Thymus (tissue), 14 donors: ENCODE measurements at places on chromosomes 2 and 18. TPM values are rescaled to one million over a fixed set of nuclear protein-coding genes. Genes with fewer than 3 reads are reported as not detected.

YES1 gene
- 19.0 TPM for total RNA-seq

- DNase-seq = peak; percentile 59
Observed at GRCh38 chr2:3780477-3781402, 77.4 kb downstream of the DCDC2C start.

SERPINB4 gene
- 2.5 TPM for total RNA-seq

DNA sequence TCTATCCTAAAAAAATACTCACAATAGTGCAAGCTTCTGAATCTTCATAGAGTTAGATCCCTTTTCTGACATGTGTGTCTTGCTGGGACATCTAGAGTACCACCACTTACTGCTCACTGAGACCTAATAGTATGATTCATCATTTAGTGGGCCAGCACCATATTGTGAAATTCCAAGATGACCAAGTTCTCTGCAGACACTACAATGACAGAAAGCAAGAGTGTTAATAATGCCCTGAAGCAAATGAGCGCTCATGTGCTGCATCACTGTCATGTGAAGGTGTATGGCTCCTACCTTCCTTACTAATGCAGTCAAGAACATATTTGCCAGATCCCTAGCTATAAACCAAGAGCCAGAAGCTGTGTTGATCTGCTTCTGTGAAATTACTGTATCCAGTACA is 606.2 kb upstream of the NXPH2 start:
- DNase-seq = no peak

POLR1A gene
- total RNA-seq = 8.9 TPM

DNA sequence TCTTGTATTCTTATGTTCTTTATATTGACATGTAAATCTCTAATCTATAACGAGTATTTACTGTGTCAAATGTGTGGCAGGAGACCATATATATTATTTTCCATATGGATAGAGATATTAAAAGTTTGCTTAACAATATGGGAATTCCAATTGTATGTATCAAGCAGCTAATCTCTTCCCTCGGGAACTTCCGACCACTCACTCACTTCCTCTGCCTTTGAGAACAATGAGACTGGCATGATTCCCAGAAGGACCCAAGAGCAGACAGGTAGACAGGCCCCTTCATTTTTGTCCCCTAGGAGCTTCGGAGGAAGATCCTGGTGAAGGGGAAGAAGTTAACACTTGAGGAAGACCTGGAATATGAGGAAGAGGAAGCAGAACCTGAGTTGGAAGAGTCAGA is 24.1 kb downstream of the PLCD4 start:
- no peak for DNase-seq

LIMS3 gene
- 0.94 TPM for total RNA-seq

DNA sequence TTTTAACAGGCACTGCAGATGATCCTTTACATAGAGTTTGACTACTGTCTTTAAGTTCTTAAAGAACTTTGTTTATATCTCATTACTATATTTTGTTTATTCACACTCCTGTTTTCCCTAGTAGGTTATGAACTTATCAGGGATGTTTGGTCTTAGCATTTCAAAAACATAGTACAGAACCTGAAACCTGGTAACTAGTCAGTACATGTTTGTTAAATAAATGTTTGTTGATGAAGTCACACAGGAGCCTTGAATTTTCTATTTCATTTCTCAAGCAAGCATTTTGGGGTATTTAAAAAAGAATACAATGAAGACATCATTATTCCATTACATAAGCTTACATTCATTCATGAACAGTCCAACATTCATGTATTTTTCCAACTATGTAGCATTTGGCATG is 280.3 kb upstream of the ZSWIM2 start:
- DNase-seq = no peak

GRCh38 chr2:6605836-6606505 is 259.7 kb downstream of the CMPK2 start:
- no peak for DNase-seq

GREB1 gene
- 0.24 TPM for total RNA-seq

SLC5A7 gene
- 0.05 TPM for total RNA-seq

NOP58 gene
- 94.9 TPM for total RNA-seq

GRCh38 chr2:104845946-104846785 is 7.7 kb upstream of the POU3F3 start:
- DNase-seq = no peak

- no peak for DNase-seq
Observed at GRCh38 chr2:53424902-53425301, 342.7 kb upstream of the CHAC2 start.

GRCh38 chr2:3483227-3483985 is 35.9 kb downstream of the ADI1 start:
- no peak for DNase-seq

DNA sequence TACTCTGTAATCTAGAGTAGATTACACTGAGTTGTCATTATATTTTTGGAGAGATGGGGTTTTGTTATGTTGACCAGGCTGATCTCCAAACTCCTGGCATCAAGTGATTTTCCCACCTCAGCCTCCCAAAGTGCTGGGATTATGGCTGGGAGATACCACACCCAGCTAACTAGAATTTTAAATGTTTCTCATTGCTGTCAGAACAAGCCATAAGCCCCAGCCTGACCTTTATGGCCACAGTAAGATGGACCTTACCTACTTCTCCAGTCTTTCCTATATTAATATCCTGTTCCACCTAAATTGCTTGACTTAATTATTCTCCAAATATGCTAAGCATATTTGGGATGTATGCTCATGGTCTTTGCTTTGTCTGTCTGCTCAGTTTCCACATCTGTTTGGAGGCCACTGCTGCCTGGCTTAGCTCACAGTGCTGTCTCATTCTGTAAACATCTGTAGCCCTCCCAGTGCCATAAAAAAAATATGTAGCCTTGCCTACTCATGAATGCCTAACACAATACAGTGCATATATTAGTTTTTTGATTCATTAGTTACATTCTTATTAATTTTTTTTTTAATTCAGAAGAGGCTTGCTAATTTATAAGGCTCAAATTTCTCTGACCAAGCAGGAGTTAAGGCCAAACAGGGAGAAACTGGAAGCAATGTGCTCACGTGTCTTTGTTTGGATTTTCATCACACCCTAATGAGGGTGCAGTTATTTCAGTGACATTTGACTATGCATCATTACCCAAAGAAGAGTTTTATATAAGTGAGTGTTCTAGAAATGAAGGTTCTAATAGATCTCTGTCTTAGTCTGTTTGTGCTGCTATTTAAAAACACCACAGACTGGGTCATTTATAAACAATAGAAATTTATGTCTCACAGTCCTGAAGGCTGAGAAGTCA is 45.3 kb upstream of the PSME4 start:
- no peak for DNase-seq

GRCh38 chr2:102593516-102593915 is 25.8 kb upstream of the SLC9A2 start:
- DNase-seq = no peak

GRCh38 chr2:33213244-33213643 is 263.2 kb upstream of the RASGRP3 start:
- DNase-seq = no peak

CEP192 gene
- 43.5 TPM for total RNA-seq

- peak; percentile 70 for DNase-seq
Observed at GRCh38 chr2:161995553-161996016, 78.4 kb downstream of the DPP4 start.

GRCh38 chr2:201201371-201201770 is 18.4 kb downstream of the CASP10 start:
- DNase-seq = no peak

DNA sequence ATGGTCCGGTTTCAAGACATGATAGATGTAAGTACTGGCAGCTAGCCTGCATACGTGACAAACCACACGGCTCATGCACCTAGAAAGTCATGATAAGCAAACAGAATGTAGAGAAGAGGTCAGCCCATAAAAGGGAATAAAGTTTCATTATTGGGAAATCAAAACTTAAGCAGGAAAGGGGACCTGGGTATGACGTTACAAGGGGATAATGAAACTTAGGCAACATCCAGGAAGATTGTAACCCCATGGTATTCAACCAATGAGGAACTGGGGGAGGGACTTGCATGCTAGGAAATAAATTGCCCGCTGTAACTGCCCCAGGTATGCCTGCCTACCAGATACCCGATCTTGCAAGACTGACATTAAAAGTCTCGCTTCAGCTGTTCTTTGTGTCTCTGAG is 1679.0 kb downstream of the SUCLG1 start:
- DNase-seq = no peak

VWC2L gene
- not detected for total RNA-seq

GRCh38 chr2:142165790-142166189 is 35.0 kb upstream of the LRP1B start:
- DNase-seq = no peak

- no peak for DNase-seq
Observed at GRCh38 chr2:119233326-119234020, 9.8 kb downstream of the STEAP3 start.

GRCh38 chr2:85257359-85257969 is 70.3 kb downstream of the TGOLN2 start:
- no peak for DNase-seq

DNA sequence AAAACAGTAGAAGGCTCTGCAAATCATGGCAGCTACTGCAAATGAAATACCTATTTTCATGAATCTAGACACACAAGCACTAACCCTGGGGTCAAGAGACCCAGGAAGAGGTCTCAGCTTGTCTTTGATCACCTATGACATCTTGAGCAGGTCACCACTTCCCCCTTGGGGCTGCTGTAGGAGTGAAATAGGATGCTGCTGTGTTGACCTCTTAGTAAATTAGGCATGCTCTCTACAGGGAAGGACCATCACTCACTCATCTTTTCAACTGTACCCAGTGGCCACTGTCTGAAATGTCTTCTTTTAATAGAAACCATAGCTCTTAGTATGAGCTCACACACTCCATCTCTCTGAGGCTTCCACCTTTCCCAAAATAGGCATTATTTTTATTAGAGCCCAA is 83.8 kb downstream of the NCK2 start:
- DNase-seq = no peak

GRCh38 chr2:95313296-95314131 is 16.4 kb downstream of the KCNIP3 start:
- no peak for DNase-seq

UGGT1 gene
- 35.0 TPM for total RNA-seq

DNA sequence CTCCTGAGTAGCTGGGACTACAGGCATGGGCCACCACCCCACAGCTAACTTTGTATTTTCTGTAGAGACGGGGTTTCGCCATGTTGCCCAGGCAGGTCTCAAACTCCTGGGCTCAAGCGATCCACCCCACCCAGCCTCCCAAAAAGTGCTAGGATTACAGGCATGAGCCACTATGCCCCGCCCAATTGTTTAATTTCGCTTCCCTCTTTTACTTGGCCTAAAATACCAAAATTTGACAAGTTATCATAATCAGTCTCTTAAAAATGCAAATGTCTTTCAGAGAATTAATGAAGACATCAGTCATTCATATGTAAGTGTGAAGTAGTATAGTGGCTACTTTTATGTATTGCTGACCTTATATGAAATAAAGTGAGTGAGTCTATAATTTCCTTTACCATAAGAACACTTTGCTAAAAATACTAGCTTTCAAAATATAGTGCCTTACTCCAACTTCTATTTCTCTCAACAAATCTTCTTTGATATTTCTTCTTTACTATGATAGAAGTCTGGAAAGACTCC is 9.8 kb downstream of the FBXO11 start:
- DNase-seq = no peak

B4GALT6 gene
- total RNA-seq = 9.5 TPM

- no peak for DNase-seq
Observed at GRCh38 chr2:208501206-208501605, 94.6 kb downstream of the PTH2R start.

DNA sequence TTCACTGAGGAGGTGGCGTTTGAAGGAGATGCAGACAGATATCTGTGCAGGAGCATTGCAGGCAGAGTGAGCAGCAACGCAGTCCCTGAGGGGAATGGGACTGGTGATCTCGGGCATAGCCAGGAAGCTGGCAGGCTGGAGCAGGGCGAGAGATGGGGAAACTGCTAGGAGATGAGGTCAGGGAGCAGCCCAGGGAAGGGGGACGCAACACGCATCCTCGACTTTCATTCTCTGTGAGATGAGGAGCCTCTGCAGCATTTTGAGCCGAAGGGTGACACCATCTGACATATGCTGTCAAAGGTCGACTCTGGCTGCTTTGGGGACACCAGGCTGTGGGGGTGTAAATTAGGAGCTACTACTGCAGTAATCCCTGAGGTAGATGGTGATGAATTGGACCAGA is 4.3 kb upstream of the CHRNA1 start:
- DNase-seq = no peak

DSG1 gene
- total RNA-seq = 0.61 TPM

DNA sequence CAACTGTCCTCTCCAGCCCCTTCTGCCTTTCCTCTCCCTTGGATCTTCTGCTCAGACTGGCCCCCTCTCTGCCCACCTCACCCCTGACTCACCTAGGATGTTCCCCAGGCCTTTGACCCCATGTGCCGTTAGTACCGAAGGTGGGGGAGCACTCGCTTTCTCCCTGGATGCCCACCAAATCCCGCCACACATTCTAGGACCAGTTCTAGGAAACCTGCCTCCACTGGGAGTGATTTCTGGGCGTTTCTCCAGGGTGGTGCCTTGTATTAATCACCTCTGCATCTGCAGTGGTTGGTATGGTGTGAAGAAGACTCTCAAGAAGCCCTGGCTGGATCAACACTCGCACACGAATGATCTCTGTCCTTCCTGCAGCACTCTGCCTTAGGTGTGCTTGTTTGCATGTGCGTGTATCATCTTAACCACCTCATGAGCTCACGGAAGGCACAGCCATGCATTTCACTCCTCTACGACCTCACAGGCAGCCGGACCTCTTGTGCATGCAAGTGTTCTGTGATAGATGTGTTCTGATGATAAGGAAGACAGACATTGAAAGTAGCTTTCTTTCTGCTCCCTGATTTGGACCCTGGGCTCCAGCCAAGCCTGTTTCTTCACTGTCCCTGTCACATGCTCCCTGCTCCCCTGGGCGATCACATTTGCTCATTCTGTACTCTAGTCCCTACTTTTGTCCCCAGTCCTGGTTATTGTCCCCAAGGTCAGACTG is 69.4 kb downstream of the LIPG start:
- DNase-seq = no peak

GRCh38 chr18:7596147-7596546 is 29.0 kb downstream of the PTPRM start:
- no peak for DNase-seq

DNA sequence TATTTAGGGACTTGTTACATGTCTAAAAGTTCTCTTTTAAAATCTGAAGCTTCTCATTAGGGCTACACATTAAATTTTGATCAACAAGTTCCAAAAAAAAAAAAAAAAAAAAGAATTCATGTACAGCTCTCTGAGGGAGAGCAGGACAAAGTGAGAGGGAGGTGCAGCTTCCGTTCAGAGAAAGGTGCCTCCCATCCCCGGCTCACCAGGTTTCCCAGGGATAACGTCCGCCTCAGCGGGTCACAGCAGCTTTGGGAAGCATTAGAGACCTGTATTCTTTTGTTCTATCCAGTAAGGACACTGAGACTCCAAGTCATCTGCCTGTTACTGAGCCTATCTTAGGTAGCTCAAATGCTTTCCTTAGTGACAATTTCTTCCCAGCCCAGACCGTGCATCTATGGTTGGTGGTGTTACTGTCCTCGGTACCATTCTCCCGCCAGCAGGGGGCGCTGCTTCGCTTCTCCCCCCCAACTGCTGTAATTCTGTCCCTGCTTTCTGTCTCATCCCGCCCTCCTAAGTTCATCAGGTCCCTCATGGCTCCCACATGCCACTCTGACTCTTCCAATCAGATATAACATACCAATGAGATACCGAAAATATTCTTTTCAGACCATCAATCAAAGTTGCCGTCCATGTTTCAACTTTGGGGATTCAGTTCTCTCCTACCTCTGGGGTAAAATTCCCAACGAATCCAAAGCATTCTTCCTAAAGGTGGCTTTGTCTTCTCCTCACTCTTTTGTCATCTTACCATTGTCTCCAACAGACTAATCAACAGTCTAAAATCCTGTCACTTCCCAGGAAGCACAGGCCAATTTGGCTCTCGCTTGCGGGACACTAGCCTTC is 466.5 kb downstream of the METTL4 start:
- peak; percentile 57 for DNase-seq
